Omental fat pad (tissue), 4 donors: ENCODE measurements at places on chromosomes 5 and 9.

DNA sequence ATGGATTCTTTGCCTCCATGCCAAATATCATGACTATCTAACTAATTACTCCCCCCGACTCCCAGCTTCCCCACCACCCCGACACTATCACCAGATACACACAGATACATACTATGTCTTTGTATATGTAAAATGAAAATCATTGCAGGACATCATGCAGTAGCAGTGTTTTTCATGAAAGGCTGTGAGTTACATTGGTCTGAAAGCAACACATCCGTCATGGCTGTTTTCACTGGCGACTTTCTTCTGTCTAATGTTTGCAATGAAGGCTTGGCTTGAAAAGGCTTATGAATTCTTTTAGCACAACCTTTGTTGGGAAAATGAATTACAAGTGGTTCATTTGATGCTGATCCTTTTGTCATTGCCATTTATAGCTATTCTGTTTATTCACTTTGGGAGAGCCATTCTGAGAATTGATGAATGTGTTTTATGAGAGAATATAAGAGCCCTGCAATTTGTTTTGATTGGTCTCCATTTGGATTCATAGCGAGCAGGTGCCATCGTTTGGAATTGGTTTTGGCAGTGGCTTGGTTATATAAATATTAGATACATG, 103.4 kb downstream of the PIP5K1B start:
- DNase-seq = no peak

- DNase-seq = no peak
These were observed 48.2 kb upstream of the NFIB start for GRCh38 chr9:14362175-14362574.

DNA sequence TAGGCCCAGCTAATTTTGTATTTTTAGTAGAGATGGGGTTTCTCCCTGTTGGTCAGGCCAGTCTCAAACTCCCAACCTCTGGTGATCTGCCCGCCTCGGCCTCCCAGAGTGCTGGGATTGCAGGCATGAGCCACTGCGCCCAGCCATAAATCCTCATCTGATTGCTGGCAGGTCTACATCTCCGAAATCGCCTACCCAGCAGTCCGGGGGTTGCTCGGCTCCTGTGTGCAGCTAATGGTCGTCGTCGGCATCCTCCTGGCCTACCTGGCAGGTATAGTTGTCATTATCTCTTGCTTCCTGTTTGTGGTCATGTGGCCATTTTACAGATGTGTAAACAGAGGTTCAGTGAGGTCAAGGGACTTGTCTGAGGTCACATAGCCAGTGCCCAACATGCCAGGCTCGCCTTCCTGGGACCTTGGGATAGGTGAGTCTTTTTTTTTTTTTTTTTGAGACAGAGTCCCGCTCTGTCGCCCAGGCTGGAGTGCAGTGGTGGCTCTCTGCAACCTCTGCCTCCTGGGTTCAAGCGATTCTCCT, 2.8 kb downstream of the SLC2A8 start:
- no peak for DNase-seq

DNA sequence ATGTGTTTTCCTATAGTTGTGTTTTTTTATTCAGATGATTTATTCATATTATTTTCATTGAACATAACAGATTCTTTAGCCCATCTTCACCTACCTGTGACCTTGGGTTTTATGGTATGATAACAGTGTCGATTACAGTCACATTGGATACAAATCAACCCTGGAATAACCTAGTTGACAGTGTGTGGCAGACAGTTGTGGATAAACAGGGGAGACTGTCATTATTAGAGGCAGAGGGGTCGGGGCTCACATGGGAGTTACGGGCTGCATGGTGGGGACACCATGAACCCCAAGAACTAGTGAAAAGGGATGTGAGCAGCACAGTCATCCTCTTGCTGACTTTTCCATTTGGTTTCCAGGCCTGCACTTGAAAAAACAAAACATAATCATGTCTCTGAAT, 29.9 kb upstream of the MAP1B start:
- no peak for DNase-seq

GRCh38 chr5:130555429-130555828, 609.6 kb downstream of the HINT1 start:
- DNase-seq = no peak

DNA sequence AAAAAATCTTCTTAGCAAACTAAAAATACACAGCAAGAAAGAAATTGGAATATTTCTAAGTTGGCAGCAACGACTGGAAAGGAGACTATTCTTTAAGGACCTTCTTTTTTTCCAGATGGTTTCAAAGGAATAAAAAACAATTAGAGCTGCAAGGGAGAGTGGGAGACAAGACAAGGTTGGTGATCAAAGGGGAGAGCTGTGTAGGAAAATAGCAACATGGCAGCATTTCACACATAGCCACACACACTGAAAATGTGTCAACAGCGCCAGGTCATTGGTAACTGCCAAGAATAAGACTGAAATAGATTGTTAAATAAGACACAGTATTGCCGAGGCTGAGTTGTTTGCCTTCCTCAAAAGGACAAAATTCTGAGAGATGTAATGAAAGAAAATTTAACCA, 88.1 kb upstream of the TLE1 start:
- no peak for DNase-seq

- DNase-seq = no peak
These were observed 52.4 kb downstream of the AHRR start for GRCh38 chr5:373710-374602.

GRCh38 chr5:78242001-78242400, 52.5 kb downstream of the AP3B1 start:
- no peak for DNase-seq

DNA sequence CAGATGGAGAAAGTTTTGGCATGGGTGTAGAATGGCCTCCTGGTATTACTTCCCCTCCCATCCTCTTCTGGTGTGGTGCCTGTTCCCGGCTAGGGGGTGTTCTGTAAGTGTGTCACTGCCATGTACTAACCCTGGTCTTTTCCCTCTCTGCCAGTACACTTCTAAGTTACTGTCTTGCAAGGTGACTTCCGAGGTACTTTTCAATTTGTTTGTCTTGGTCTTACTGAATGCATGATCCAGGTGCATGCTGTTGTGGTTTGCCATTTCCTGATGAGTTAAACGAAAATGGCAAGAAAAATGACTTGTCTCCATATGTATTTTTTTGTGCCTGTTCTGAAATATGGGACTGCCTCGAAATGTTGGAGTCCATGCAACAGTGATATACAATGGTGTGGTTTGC, 46.0 kb downstream of the C9orf152 start:
- DNase-seq = no peak

DNA sequence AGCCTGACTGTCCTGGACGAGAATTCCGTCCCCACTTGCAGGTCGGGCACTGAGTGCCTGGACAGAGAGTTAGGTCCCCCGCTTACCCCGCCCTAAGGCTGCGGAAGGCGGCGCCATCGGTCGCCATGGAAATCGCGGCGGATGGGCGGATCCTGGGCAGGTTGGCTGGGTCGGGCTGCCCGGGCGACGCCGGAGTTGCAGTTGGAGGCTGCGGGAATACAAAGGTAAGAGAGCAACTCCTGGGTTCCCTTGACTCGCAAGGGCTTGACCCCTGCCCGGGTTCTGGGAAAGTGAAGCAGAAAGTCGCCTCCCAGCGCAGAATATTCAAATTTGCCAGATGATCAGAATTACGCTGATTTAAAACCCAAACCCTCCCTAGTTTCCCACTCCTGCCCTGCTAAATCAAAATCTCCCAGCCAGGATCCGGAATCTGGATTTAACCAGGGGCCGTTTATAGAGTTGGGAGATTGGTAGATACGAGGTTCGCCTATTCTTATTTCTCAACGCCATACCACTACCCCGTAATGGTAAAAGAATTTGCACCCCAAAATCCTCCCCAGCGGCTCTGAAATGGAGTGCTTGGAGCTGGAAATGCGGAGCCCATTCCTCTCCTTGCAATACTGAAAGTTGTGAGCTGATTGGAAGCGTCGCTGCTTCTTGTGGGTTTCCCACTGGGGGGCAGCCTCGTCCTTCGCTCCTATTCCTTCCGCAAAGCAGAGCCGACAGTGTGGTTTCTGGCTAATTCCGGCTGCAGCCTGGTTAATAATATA, 156.4 kb upstream of the RASEF start:
- DNase-seq = peak; percentile 32

DNA sequence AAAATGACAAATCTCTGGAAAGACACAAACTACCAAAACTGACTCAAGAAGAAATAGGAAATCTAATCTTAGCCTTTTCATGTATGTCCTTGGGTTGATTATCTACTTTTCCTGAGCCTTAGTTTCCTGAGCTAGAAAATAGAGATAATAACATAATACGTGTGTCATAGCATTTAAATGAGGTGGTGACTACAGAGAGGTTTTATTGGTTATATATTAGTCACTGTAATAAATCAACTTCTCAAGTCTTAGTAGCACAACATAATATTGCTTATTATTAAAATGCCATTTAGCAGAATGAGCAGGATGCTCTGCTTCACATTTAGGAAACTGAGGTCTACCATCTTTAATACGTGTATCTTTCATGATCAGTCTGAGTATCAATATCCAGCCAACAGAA, 7.1 kb upstream of the PJA2 start:
- no peak for DNase-seq
